ENCODE measurements at places on chromosomes 3 and 15.

DNA sequence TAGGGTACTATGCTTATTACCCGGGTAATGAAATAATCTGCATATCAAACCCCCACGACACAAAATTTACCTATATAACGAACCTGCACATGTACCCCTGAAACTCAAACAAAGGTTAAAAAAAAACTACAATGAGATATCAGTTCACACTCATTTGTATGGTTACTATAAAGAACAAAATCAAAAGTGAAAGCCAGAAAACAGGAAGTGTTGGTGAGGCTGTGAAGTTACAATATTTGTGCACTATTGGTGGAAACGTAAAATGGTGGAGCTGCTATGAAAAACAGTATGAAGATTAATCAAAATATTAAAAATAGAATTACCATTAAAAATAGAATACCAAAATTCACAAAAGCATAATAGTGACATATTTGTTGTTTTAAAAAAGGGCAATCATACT, 128.9 kb downstream of the ZIC1 start:
- no peak for DNase-seq

- DNase-seq, result no peak
These were observed 23.5 kb upstream of the TRPM1 start for GRCh38 chr15:31125061-31125460.

DNA sequence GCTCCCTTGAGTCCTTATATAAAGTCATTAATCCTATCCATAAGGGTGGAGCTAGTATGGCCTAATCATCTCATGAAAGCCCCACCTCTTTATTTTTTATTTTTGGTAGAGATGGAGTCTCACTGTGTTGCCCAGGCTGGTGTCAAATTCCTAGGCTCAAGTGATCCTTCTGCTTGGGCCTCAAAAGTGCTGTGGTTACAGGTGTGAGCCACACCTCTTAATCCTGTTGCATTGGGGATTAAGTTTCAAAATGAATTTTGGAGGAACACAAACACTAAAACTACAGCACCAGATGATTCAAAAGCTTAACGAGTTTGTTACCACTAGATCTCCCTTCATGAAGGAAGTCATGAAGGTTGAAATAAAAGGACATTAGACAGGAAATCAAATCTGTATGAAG, 27.7 kb downstream of the RAB7A start:
- no peak for DNase-seq

GRCh38 chr15:99966815-99967214, 233.6 kb upstream of the LYSMD4 start:
- no peak for DNase-seq

DNA sequence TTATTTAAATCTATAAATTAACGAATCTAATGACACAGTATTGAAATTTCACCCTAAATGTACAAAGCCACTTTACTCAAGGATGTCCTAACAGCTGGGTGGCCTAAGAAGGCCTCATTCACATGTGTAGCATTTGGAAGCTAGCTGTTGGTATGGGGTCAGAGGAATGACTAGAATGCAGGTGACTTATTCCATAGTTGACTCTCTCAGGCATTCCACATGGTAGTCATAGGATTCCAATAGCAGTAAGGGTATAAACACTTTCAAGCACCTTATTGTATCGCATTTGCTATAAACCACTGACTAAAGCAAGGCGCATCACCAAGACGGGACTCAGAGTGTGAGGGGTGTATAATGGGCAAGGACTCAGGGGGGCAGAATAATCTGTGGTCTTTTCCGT, 294.8 kb upstream of the EPHA3 start:
- DNase-seq, result no peak

DNA sequence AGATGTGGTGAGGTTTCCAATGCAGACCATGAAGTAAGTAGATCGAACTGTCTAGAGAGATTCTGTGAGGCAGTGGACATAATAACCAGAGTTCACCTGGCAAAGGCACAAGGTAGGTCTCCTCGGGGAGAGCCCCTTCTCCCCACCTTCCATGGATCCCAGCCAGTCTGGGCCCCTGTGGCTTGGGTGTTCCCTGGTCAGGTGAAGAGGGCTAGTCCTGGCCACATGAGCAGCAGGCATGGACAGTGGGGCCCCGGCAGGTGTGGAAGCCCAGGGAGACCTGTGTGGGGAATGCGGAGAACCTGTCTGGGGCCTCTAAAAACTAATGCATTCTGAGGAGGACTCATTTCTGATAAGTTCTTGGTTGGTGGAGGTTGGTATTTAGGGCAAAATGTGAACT, 241.4 kb upstream of the TRIM42 start:
- DNase-seq, result no peak

DNA sequence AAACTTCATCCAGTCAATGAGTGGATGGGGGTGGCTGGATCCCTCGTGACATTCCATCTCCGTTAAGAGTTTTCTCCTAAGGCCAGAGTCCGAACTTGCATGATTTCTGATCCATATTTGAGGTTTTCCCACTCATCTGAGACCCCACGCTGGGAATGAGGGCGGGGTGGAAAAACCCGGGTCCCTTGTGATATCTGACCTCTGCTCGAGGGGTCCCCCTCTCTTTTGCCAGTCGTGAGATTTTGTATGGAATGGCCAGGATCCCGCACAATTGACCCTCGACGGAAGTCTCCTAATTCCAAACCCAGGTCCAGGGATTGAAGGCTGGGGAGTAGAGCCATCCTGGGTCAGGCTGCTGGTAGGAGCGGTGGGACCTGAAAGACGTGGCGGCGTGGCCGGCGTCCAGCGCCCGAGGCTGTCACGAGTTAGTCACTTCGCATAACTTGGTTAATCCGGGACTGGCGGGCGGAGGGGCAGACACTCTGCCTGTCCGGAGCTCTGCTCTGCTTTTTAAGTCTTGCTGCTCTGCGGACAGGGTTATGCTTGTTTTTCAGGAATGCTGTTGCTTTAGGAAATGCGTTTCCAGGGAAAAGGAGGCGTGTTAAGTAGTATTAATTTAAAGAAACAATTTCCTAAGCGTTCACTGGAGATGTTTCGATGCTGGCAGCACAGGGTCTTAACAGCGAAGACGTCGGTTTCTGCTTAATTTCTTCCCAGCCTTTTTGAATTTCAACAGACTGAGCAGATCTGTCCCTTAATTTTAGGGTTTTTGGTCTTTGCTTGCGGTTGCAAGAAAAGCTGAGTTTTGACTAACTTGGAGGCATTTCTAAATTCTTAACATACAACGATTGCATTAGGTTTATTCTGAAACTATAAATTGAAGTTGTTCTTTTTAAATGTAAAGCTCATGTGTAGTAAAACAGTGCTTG, 69.7 kb upstream of the LRRFIP2 start:
- peak; percentile 35 for DNase-seq

GRCh38 chr3:139151530-139151929, 106.8 kb upstream of the PRR23C start:
- no peak for DNase-seq
